NCI-H226 (cell line): ENCODE measurements at places on chromosomes 12 and 14.

GRCh38 chr12:121905746-121906145, 12.6 kb upstream of the CFAP251 start:
- DNase-seq = no peak

GRCh38 chr14:68607867-68608573, 184.8 kb downstream of the ZFP36L1 start:
- no peak for DNase-seq

DNA sequence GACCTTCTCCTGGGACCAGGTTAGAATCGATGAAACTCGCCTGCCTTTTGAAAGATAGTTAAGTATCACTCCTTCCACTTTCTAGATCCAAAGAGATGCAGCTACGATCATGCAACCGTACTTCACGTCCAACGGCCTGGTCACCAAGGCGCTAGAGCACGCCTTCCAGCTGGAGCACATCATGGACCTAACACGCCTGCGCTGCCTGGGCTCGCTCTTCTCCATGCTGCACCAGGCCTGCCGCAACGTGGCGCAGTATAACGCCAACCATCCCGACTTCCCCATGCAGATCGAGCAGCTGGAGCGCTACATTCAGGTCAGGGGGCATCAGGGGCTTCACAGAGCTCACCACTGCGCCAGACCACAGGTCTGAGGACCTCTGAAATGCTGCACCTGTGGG, 51.4 kb downstream of the DYNC1H1 start:
- DNase-seq = no peak

DNA sequence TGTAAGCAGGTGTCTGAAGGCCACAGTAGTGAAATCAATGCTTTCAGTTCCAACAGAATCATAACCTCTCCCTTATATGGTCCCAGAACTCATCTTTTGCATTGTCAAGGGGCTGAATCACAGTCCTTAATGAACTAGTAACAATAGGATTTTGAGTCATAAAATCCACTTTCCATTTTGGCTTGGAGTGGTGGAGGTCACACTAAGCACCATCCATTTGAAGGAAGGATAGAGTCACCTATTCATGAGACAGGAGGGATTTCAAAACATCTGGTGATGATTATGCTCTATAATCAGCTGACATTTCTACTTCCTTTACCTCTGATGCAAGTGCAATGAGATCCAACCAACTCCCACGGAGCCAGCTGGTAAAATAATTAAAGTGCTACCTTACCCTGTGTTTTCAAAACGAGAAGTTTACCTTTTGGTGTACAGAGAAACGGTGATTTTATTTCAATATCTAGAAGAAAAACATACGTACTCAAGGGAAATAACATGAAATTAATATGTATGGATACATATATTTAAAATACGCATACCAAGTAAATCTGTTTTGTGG, 59.1 kb downstream of the TMEM132D start:
- DNase-seq = no peak

DNA sequence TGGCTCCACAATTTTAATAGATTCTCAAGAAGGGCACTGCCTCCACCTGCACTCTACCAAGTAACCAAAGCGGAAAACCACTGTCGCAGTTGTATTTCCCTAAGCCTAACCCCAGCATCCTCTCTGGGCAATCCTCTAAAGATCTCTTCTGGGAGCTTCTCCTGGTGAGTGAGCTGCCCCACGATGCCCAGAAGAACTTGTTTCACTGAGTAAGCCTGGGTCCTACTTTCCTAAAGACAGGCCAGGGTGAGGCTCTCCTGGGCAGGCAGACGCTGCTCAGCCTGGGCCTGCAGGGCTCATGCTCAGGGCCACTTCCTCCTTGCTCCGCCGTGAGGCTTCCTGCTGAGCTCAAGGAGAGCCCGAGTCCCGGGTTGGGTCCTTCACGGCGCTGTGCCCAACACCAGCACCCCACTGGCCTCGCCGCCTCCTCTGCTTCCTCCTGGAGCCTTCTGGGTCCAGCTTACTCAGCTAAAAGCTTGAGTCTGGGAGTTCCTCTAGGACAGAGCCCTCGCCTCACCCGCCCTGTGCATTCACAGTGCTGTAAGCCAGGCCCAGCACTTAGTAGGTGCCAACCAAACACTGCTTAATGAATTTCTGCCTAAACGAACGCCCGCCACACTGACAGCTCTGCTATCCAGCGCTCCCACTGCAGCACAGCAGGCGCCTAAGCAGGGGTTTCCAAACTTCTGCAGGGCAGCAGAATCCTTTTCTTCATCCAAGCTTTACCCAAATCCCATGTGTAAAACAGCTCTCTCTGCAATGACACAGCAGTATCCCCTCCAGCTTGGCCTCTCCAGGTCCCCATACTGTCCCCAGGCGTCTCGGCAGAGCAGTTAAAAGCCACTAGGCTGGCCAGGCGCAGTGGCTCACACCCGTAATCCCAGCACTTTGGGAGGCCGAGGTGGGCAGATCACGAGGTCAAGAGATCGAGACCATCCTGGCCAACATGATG, 5.7 kb downstream of the RAB35 start:
- no peak for DNase-seq
